Activated T-cell treated with anti-CD3 and anti-CD28 coated beads, Interleukin-2, amount 50 U/mL, for 72 hours (primary cell): ENCODE measurements at places on chromosomes 13 and 19. TPM values are rescaled to one million over a fixed set of nuclear protein-coding genes. Genes with fewer than 3 reads are reported as not detected.

The PSG7 gene
- not detected for total RNA-seq

The CEACAM8 gene
- not detected for total RNA-seq

The PPP5C gene
- total RNA-seq, result 73.7 TPM

The COL5A3 gene
- total RNA-seq, result 5.0 TPM

The HIPK4 gene
- total RNA-seq, result not detected

The FBXO17 gene
- not detected for total RNA-seq

The KIR2DL3 gene
- not detected for total RNA-seq

The BRCA2 gene
- total RNA-seq, result 36.9 TPM

The PPP6R1 gene
- total RNA-seq, result 202 TPM

The SLC25A42 gene
- total RNA-seq, result 27.7 TPM

The TTC9B gene
- not detected for total RNA-seq

The ZNF460 gene
- 114 TPM for total RNA-seq

The ITGBL1 gene
- total RNA-seq, result not detected

The PABPC3 gene
- total RNA-seq, result 0.58 TPM

The PTGER1 gene
- 0.39 TPM for total RNA-seq

The ZNF99 gene
- not detected for total RNA-seq

The C19orf67 gene
- total RNA-seq, result not detected

The HCN2 gene
- 0.81 TPM for total RNA-seq

The IFI30 gene
- total RNA-seq, result 10.2 TPM

The LYL1 gene
- 4.8 TPM for total RNA-seq

The ZFP14 gene
- 2.7 TPM for total RNA-seq

The CASP14 gene
- total RNA-seq, result not detected

The MBD3L2 gene
- total RNA-seq, result not detected

The ZNF507 gene
- 22.3 TPM for total RNA-seq

The FREM2 gene
- 0.02 TPM for total RNA-seq

The KIR2DL1 gene
- total RNA-seq, result 0.24 TPM

The UQCRFS1 gene
- total RNA-seq, result 40.1 TPM

The ZNF491 gene
- total RNA-seq, result 2.4 TPM

The GFY gene
- total RNA-seq, result not detected

The RXFP2 gene
- total RNA-seq, result not detected

The ZNF560 gene
- total RNA-seq, result 0.37 TPM

The MED29 gene
- 34.3 TPM for total RNA-seq

The SMIM24 gene
- 0.88 TPM for total RNA-seq

The CRB3 gene
- total RNA-seq, result 3.9 TPM

The ZIC2 gene
- total RNA-seq, result not detected

The MYO16 gene
- not detected for total RNA-seq

The FIZ1 gene
- total RNA-seq, result 17.3 TPM

The KLF1 gene
- 0.58 TPM for total RNA-seq

The SLC25A41 gene
- total RNA-seq, result 0.16 TPM

The FGF21 gene
- not detected for total RNA-seq

The PALM gene
- 2.0 TPM for total RNA-seq

The ZNF419 gene
- 11.1 TPM for total RNA-seq

The WDR62 gene
- 21.6 TPM for total RNA-seq

The GJB6 gene
- total RNA-seq, result 9.5 TPM

The NLRP7 gene
- not detected for total RNA-seq
